ENCODE measurements at places on chromosomes 3 and 15. TPM values are rescaled to one million over a fixed set of nuclear protein-coding genes. Genes with fewer than 3 reads are reported as not detected.

The ADAMTS17 gene
- not detected for total RNA-seq

The TRIM42 gene
- not detected for total RNA-seq

The GRIP2 gene
- total RNA-seq, result not detected

The ARPP21 gene
- total RNA-seq, result 0.24 TPM

The SLC9A9 gene
- total RNA-seq, result 5.3 TPM

The WDR93 gene
- under 0.01 TPM for total RNA-seq

The RAD18 gene
- 8.0 TPM for total RNA-seq

The PLA2G4D gene
- not detected for total RNA-seq

The FANCD2OS gene
- not detected for total RNA-seq

The CATSPER2 gene
- 0.65 TPM for total RNA-seq

The RABL3 gene
- 10.9 TPM for total RNA-seq
